BJ (cell line): ENCODE measurements at places on chromosomes 7 and 10. TPM values are rescaled to one million over a fixed set of nuclear protein-coding genes. Genes with fewer than 3 reads are reported as not detected.

The CPN1 gene
- polyA plus RNA-seq: not detected in 2 replicates

The TLL2 gene
- polyA plus RNA-seq: 0.05 and 0.06 TPM in 2 replicates

The EPO gene
- polyA plus RNA-seq: not detected in 2 replicates

The ZNF365 gene
- 3.7 and 4.5 TPM in 2 replicates for polyA plus RNA-seq

The LCOR gene
- 4.9 and 9.3 TPM in 2 replicates for polyA plus RNA-seq

The TNPO3 gene
- polyA plus RNA-seq: 36.2 and 43.5 TPM in 2 replicates

The SPDYE2B gene
- polyA plus RNA-seq: not detected in 2 replicates

The UCN3 gene
- polyA plus RNA-seq: not detected in 2 replicates

The RPEL1 gene
- polyA plus RNA-seq: 0.04 TPM in 1 of 2 replicates, not detected in the other

The DENND2A gene
- polyA plus RNA-seq: 2.9 and 3.3 TPM in 2 replicates

The ZPBP gene
- not detected in 2 replicates for polyA plus RNA-seq

The VWA2 gene
- 0.07 TPM in 1 of 2 replicates, not detected in the other for polyA plus RNA-seq

The ADIRF gene
- 42.1 and 64.4 TPM in 2 replicates for polyA plus RNA-seq

The GARIN1A gene
- polyA plus RNA-seq: 0.67 and 0.94 TPM in 2 replicates

The EPDR1 gene
- 3.7 and 4.8 TPM in 2 replicates for polyA plus RNA-seq

The AKR1C4 gene
- polyA plus RNA-seq: not detected in 2 replicates

The COL26A1 gene
- 0.29 and 0.48 TPM in 2 replicates for polyA plus RNA-seq

The MCM10 gene
- 2.3 and 3.3 TPM in 2 replicates for polyA plus RNA-seq

The ABCB4 gene
- 1.2 and 1.9 TPM in 2 replicates for polyA plus RNA-seq

The KAZALD1 gene
- 21.4 and 32.4 TPM in 2 replicates for polyA plus RNA-seq

The PAX2 gene
- polyA plus RNA-seq: not detected in 2 replicates

The GSTK1 gene
- 132 and 164 TPM in 2 replicates for polyA plus RNA-seq

The SPDYE16 gene
- not detected in 2 replicates for polyA plus RNA-seq

The PBLD gene
- polyA plus RNA-seq: 1.1 and 2.1 TPM in 2 replicates

The GPC2 gene
- polyA plus RNA-seq: 1.3 and 1.9 TPM in 2 replicates

The NKX1-2 gene
- not detected in 2 replicates for polyA plus RNA-seq

The MYO1G gene
- 0.02 TPM in 1 of 2 replicates, not detected in the other for polyA plus RNA-seq

The AUTS2 gene
- polyA plus RNA-seq: 0.32 and 0.54 TPM in 2 replicates

The TMEM176B gene
- polyA plus RNA-seq: not detected in 2 replicates

The CRYGN gene
- 0.07 and 0.10 TPM in 2 replicates for polyA plus RNA-seq

The NRG3 gene
- not detected in 2 replicates for polyA plus RNA-seq

The SDHAF3 gene
- polyA plus RNA-seq: 3.9 and 8.1 TPM in 2 replicates

The CACNA2D1 gene
- 6.0 and 11.0 TPM in 2 replicates for polyA plus RNA-seq

The CHAT gene
- polyA plus RNA-seq: not detected in 2 replicates

The DOCK1 gene
- polyA plus RNA-seq: 20.0 and 24.9 TPM in 2 replicates

The ZNF425 gene
- 1.8 and 2.0 TPM in 2 replicates for polyA plus RNA-seq

The AVL9 gene
- 12.0 and 16.1 TPM in 2 replicates for polyA plus RNA-seq

The ITGB8 gene
- 0.58 and 0.64 TPM in 2 replicates for polyA plus RNA-seq
